Amniotic stem cell (primary cell): ENCODE measurements at places on chromosomes 5 and 9.
A peak's percentile ranks its signal among the peaks of the same experiment; 100 is the strongest.

DNA sequence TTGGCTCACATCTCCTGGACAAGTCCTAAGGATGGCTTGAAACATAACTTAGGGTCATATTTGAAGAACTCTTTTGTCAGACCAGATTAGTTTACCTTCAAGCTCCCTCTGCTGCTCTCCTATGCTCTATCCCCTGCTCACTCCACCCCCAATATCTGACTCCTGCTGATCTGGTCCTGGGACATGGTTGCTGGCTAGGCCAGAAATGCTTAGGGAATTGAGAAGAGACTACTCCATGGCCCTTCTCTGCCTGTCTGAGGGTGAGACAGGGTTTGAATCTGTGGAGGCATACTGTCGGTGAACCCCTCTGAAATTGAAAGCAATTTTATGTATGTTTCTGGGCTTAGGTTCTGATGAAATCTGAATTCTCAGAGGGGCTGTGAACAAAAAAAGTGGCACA is 3.3 kb downstream of the OTULIN start:
- no peak for DNase-seq

DNA sequence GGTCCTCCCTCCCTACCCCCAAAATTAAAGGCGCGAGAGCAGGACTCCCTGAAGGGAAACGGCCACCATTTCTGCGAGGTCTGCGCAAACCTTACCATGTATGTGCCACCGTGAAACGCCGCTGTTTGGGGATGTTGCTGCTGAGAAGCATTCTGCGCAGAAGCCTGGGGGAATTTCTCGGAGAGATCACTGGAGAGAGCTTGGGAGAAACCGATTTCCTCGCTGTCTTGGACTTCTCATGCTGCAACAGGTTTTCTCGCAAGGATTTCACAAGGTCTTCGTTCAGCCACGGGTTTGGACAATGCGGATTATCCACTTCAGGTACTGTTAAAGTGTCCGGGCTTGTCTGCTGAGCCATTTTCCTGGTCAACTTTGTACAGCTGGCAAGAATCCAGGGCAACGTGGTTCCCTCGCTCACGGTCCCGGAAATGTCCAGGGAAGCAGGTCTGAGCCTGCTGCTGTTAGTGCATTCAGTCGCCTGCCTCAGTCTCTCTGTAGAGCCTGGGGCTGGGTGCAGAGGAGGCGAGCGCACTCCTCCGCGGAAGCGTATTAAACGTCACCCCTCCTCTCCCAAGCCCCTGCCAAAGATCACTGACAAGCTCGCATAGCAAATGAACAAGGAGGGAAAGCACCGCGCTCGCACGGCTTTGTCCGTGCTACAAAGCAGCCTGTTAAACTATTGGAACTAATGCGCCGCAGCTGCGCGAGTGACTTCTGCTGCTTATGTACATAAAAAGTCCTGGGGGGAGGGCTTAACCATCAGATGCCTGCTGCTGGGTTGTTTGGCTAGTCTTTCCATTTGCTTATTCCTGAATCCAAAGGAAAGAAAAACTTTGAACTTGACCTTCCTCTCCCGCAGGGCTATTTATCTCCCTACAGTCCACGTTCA is 125.1 kb downstream of the PDE4D start:
- DNase-seq, result peak; percentile 8

DNA sequence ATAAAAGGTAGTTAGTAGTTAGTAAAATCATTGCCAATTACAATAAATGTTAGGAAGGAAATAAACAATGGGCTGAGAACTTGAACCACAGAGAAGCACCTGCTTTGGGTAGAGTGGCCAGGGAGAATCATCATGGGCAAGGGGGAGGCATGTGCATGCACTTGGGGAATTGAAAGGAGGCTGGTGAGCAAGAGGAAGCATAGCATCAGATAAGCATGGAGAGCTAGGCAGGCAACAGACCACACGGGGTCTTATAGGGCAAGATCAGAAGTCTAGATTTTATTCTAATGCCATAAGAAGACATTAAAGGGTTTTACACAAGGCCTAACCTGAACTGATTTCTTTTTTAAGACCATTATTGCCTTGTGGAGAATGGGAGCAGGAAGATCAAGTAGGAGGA is 93.4 kb downstream of the PIP5K1B start:
- DNase-seq, result no peak

- DNase-seq, result no peak
Observed at GRCh38 chr9:105359892-105360291, 87.9 kb upstream of the FSD1L start.

GRCh38 chr9:69155341-69156030 is 18.6 kb upstream of the TJP2 start:
- no peak for DNase-seq

DNA sequence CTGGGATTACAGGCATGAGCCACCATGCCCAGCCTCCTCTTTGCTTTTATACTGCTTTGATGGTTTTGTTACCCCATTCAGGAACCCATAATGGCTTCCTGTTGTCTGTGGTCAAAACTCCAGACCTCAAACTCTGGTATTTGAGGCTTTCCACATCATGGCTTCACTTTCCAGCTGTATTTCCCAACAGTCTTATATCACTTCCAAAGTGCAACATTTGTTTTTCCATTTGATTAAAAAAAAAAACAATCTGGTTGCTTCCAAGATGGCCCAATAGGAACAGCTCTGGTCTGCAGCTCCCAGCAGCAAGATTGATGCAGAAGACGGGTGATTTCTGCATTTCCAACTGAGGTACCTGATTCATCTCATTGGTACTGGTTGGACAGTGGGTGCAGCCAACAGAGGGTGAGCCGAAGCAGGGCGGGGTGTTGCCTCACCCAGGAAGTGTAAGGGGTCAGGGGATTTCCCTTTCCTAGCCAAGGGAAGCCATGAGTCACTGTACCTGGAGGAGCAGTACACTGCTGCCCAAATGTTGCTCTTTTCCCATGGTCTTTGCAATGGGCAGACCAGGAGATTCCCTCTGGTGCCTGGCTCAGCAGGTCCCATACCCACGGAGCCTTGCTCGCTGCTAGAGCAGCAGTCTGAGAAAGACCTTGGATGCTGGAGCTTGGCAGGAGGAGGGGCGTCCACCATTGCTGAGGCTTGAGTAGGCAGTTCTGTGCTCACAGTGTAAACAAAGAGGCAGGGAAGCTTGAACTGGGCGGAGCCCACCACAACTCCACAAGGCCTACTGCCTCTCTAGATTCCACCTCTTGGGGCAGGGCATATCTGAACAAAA is 458.4 kb downstream of the KDM4C start:
- no peak for DNase-seq

DNA sequence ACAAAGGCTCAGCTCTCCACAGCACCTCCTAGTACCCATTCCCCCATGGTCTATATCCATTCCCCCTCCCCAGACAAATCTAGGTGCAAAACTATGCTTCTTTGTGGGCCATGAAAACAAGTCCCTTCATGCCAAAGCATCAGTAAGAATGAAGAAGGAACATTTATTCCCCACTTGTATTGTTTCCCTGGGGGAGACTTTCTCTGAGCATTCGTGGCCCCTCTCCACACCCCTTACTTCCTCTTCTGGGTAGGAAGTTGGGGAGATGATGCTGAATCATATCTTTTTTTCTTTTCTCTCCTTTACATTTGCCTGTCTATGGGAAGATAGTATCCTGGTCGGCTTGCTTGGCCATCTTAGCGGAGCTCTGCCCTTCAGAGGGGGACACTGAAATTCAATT is 246.8 kb downstream of the NSG2 start:
- DNase-seq, result no peak

- DNase-seq, result no peak
Observed at GRCh38 chr9:87570000-87570908, 72.6 kb downstream of the DAPK1 start.
